Naive thymus-derived CD8-positive, alpha-beta T cell (primary cell): ENCODE measurements at places on chromosomes 11 and 22. TPM values are rescaled to one million over a fixed set of nuclear protein-coding genes. Genes with fewer than 3 reads are reported as not detected.
A peak's percentile ranks its signal among the peaks of the same experiment; 100 is the strongest.

- no peak for DNase-seq
Observed at GRCh38 chr11:74519710-74520109, 26.2 kb upstream of the LIPT2 start.

- no peak for DNase-seq
Observed at GRCh38 chr11:127926721-127927120, 660.6 kb downstream of the ETS1 start.

Gene GAB4
- 1.6 TPM for total RNA-seq

Gene MS4A4A
- total RNA-seq, result not detected

- DNase-seq, result no peak
Observed at GRCh38 chr11:61765550-61766253, 13.3 kb downstream of the MYRF start.

DNA sequence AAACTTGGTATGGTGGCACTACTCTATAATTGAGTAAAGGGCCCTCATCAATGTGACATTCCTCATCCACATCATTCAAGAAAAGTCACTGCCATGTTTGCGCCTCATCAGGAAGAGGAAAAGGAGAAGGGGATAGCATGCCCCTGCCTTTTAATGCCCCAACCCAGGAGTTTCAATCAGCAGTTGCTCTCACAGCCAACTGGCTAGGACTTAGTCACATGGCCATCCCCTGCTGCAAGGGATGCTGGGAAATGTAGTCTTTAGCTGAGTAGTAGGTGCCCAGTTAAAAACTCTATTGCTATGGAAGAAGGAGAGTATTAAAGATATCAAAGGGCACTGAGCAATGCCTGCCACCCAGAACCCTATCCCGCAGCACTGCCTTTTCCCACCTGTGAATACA, 10.9 kb upstream of the CCND1 start:
- no peak for DNase-seq

Gene MOGAT2
- not detected for total RNA-seq

Gene HBG2
- total RNA-seq, result not detected

Gene ANO5
- total RNA-seq, result 0.05 TPM

- no peak for DNase-seq
Observed at GRCh38 chr22:30208631-30209603, 37.6 kb downstream of the LIF start.

Gene ARHGAP8
- total RNA-seq, result 4.8 TPM

GRCh38 chr11:111694851-111695250, 71.3 kb downstream of the PPP2R1B start:
- DNase-seq, result no peak

DNA sequence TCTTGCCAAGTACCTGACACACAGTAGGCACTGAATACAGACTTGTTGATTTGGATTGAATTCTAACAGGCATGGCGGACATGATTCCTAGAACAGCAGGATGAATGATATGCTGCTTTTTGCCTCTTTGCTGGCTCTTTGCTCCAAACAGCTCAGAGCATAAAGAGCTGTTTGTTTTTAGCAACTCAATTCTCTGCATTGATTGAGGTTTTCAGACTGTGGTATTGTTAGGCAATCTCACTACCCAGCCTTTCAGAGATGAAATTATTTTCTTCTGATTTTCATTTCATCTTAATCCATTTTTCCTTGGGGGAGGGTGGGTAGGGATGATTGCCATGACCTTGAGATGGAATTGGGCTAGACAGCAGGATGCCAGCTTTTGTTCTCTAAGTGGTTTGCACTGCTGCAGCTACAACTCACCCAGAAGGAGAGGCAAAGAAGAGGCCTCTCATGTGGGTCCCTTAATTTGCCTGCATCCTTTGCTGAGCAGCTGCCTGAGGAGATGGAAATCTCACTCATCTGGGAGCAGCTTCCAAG, 20.5 kb downstream of the COA4 start:
- no peak for DNase-seq

- peak; percentile 90 for DNase-seq
Observed at GRCh38 chr22:45318168-45318557, 8.4 kb downstream of the FAM118A start.

GRCh38 chr11:131253656-131254151, 116.7 kb upstream of the NTM start:
- no peak for DNase-seq

GRCh38 chr22:24095826-24096757, 85.0 kb downstream of the CABIN1 start:
- no peak for DNase-seq

- no peak for DNase-seq
Observed at GRCh38 chr11:105208019-105208418, 68.5 kb upstream of the CARD18 start.

DNA sequence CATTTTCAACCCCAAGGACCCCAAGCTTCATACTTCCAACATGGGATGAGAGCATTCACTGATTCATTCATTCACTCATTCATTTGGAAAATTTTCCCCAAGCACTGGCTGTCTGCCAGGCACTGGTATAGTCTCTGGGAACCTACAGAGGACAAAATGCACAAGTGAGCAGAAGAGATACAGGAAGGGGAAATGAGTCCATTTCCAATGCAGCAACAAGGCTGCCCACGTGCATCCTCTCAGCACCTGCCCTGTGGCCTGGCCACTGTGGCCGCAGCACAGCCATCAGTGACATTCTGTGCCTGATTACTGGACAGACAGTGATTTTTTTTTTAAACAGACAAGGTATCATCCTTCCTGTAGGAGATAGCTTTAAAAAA, 96.0 kb upstream of the PITPNB start:
- DNase-seq, result no peak

Gene NCR3LG1
- 5.7 TPM for total RNA-seq

GRCh38 chr11:12809864-12810567, 135.8 kb downstream of the TEAD1 start:
- DNase-seq, result no peak

GRCh38 chr11:93929407-93929806, 79.0 kb upstream of the VSTM5 start:
- no peak for DNase-seq

Gene OR52N4
- 2.2 TPM for total RNA-seq

DNA sequence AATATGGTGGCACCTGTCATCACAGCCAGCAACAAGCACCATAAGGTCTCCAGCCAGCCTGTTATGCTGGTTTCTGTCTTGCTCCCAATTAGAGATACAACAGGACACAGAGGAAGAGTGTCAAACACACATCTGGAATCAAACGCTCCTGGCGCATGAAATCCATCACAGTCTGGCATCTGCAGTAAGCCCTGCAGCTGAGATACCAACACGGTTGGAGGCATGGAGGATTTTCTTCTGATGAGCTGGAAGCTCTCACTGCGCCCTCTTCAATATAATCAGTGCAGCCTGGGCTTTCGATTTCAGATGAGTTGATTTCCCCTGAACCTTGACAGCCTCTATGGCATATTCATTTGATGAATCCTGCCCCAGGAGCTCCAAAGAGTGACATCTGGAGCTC, 27.8 kb upstream of the CARS1 start:
- DNase-seq, result no peak

DNA sequence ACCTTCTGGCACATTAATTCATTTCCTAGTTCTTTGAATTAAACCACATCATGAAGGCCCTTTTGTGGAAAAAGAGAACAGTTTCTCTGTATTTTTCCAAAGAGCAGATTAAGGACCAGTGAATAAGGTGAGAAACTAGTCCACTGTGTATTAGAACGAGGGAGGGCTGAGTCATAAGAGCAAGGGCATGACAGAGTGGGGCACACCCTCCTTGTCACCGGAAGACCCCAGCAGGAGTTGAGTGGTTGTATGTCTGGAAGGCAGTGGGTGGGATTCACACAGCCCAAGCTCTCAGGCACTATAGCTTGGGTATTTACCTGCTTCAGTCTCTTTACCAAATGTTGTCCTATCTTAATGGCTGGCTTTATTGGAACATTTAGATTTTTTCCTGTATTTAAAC, 86.8 kb downstream of the BMAL1 start:
- DNase-seq, result no peak

Gene TMPRSS13
- 4.8 TPM for total RNA-seq

Gene OR8J1
- total RNA-seq, result not detected

Gene IGLL1
- total RNA-seq, result not detected

DNA sequence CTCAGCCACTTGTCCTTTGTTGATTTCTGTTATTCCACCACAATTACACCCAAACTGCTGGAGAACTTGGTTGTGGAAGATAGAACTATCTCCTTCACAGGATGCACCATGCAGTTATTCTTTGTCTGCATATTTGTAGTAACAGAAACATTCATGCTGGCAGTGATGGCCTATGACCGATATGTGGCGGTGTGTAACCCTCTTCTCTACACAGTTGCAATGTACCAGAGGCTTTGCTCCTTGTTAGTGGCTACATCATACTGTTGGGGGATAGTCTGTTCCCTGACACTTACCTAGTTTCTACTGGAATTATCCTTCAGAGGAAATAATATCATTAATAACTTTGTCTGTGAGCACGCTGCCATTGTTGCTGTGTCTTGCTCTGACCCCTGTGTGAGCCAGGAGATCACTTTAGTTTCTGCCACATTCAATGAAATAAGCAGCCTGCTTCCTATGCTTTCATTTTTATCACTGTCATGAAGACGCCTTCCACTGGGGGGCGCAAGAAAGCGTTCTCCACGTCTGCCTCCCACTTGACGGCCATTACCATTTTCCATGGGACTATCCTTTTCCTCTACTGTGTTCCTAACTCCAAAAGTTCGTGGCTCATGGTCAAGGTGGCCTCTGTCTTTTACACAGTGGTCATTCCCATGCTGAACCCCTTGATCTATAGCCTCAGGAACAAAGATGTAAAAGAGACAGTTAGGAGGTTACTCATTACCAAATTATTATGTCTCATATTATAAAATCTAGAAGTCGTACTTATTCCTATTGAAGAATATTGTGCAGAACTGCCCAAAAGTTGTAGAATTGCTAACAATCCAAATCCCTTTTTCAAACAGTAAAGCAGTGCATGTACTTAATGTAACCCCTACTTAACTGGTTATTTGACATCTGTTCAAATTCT, 53.2 kb downstream of the OR4C6 start:
- no peak for DNase-seq
